ENCODE measurements at places on chromosomes 6 and 20.
A peak's percentile ranks its signal among the peaks of the same experiment; 100 is the strongest.

DNA sequence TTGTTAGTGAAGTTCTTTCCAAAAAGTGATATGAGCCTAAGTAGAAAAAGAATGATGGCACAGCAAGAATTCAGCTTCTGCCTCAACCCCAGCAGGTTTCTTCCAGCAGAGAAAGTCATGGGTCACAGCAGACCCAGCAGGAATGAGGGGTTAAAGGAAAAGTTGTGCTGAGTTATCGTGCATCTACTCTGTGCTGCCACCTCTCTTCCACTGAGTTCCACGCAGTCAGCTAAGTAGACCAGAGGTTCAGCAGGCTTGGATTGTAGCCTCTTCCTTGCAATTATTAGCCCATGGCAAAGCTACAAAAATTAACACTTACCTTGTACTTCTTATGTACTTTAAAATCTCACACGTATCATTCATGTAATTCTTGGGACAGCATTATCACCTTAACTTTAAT lies 510.8 kb downstream of the PTPRT start:
- DNase-seq = no peak

DNA sequence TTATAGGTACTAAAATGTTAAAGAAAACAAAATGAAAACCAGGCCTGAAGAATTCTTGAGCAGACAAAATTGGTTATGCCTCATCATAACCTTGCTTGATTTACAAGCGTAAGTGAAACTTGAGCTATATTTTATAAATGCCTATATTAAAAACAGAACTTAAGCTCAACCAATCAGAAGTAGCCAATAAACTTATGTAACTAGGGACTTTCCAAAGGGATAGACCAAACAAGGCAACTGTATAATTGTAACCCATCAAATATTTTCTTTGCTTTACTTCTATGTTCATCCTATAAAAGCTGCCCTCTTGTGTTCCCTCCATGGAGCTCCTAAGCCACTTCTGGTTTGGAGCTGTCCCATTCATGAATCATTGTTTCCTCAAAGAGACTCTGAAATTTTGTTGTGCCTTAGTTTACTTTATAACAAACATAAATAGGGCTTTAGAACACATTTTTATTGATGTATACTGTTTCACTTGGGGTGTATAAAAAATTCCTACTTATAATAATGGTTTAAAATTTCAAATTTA lies 101.6 kb upstream of the CARMIL1 start:
- no peak for DNase-seq

- DNase-seq = no peak
Measured at GRCh38 chr20:51756653-51757052, 11.5 kb downstream of the ATP9A start.

GRCh38 chr20:535958-536357 lies 7.6 kb downstream of the CSNK2A1 start:
- DNase-seq = no peak

- DNase-seq = peak; percentile 75
Measured at GRCh38 chr20:33663161-33664084, 1.3 kb downstream of the C20orf144 start.

- no peak for DNase-seq
Measured at GRCh38 chr6:130829333-130829910, 2.2 kb downstream of the SMLR1 start.

GRCh38 chr6:11093376-11093625 lies 333 bp upstream of the SMIM13 start:
- no peak for DNase-seq

DNA sequence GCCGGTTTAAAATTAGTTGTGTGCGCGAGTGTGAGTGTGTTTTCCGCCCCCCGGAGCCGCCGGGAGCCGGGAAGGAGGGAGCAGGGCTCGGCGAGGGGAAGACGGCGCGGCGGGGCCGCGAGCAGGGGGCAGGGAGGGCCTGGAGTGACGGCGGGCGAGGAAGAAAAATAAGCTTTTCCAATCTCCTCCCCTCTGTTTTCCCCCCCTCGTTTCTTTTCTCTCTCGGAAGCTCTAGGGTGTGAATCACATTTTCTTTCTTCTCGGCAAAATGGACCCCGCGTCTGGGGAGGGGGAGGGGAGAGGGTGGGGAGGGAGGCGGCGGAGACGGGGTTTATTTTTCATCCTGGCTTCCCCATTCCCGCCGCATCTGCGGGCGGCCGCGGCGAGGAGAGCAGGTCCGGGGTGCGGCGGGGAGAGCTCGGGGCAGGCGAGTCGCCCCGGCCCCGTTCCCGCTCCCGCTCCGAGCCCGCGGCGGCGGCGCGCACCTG lies 881 bp downstream of the BICRAL start:
- DNase-seq = peak; percentile 32

DNA sequence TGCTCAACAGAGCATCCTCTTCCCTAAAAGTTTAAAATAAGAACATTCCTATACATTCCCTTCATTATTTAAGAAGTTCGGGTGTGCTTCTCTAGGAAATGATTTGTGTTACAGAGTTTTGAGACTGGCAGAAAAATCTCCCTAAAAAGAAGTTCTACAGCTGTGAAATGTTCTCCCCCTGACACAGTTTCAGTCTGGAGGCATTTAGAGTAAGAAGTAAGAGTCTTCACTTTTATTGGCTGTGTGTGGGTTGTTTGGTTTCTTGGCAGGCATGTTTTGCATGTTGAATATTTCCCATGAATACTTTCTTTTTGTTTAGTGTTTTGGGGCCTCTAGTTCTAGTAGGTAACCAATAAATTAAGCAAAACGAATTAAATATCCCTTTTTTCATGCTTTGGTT lies 195.9 kb downstream of the TENT5A start:
- no peak for DNase-seq

DNA sequence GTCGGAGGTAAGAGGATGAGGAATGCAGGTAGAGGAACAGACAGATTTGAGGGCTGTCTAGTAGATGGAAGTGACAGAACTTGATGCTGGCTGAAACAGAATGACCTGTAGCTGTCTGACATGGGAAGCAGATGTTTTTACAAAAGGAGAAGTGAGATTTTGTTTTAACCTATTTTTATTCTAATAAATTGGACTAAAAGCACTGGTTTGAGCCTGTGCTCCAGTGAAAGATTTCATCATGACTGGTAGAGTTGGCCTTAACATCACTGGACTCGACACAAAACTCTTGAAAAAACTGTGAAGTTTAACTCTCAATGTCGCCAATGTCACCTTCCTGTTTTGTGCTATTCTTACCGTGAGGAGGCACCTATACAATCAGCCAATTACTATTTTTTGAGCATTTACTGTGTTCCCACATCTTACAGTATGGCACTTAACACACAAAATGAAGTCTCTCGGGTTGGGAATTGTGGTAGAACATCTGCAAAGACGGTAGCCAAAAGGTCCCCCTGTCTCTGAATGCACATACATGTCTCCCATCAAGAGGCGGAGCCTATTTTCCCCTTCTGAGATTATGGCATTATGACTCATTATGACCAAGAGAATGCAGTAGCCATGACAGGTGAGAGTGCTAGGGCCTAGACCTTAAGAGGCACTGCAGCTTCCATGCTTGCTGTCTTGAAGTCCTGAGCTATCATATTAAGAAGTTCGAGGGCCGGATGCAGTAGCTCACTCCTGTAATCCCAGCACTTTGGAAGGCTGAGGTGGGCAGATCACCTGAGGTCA lies 93.2 kb downstream of the FOXF2 start:
- no peak for DNase-seq

- DNase-seq = no peak
Measured at GRCh38 chr20:3209257-3209945, at the start of gene ITPA. ITPA (plus strand) TSS chr20:3209498; CDS start chr20:3209552, 54 bp downstream.

GRCh38 chr6:157715728-157716164 lies 107.3 kb upstream of the SNX9 start:
- DNase-seq = peak; percentile 54

- DNase-seq = no peak
Measured at GRCh38 chr6:42260972-42261371, 43.3 kb upstream of the MRPS10 start.

DNA sequence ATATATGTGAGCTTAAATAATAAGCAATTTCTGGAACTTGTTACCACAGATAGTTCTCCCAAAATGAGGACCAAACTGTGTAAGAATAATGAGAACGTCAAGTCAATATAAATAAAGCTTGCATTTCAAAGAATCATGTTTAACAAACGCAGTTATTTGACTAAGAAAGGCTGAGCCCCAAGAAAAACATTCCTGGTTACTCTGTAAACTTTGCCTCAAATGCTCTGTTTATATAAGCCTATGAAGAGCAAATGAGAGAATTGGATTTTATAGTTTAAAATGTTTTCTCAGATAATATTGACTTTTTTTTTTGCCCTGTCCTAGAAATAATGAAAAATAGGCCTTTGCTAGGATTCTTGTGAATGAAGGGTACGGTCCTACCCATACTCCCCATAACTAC lies 81.3 kb downstream of the C6orf52 start:
- DNase-seq = no peak

GRCh38 chr6:132728616-132729015 lies 14.8 kb upstream of the VNN1 start:
- DNase-seq = no peak

- DNase-seq = no peak
Measured at GRCh38 chr6:168699631-168700295, 258.8 kb downstream of the SMOC2 start.

DNA sequence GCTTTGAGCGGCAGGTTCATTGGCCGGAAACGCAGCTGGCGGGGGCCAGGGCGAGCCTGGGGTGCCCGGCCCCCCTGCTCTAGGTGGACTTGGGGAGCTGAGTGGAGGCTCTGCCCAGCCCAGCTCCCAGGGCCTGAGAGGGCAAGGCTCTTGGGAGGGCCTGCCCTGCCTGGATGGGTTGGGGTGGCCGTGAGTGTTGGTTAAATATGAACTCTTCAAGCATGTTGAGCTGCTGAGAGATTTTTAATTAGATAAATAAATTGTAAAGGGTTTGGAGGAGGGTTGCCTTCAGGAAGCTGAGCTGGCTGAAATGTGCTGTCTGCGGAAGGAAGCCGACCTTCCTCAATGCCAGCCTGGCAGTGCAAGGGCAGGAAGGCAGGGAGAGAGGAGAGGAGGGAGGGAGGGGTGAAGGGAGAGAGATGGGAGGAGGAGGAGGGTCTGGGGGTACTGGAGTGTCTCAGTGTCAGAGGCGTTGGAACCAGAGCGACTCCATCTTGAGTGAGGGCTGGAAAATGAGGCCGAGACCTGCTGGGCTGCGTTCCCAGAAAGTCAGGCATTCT lies 39.4 kb upstream of the PMEPA1 start:
- no peak for DNase-seq

DNA sequence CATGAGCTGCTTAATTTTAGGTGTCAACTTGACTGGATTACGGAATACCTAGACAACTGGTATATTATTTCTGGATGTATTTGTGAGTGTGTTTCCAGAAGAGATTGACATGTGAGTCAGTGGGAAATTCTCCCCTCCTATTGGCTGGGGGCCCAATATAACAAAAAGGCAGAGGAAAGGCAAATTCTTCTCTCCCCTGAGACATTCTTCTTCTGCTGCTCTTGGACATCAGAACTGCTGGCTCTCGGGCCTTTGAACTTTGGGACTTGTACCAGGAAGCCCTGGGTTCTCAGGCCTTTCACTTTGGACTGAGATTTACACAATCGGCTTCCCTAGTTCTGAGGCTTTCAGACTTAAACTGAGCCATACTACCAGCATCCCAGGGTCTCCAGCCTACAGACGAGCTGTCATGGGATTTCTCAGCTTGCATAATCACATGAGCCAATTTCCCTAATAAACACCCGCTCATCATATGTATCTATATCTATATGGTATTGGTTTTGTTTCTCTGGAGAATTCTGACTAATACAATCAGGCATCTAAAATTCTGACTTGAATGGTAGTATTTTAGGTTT lies 7.6 kb upstream of the BTN3A3 start:
- no peak for DNase-seq

- DNase-seq = no peak
Measured at GRCh38 chr20:22901921-22902320, 133.2 kb upstream of the SSTR4 start.

GRCh38 chr20:21511850-21512633 lies 1.8 kb downstream of the NKX2-2 start:
- DNase-seq = no peak

- no peak for DNase-seq
Measured at GRCh38 chr20:20552076-20552475, 160.4 kb downstream of the RALGAPA2 start.

DNA sequence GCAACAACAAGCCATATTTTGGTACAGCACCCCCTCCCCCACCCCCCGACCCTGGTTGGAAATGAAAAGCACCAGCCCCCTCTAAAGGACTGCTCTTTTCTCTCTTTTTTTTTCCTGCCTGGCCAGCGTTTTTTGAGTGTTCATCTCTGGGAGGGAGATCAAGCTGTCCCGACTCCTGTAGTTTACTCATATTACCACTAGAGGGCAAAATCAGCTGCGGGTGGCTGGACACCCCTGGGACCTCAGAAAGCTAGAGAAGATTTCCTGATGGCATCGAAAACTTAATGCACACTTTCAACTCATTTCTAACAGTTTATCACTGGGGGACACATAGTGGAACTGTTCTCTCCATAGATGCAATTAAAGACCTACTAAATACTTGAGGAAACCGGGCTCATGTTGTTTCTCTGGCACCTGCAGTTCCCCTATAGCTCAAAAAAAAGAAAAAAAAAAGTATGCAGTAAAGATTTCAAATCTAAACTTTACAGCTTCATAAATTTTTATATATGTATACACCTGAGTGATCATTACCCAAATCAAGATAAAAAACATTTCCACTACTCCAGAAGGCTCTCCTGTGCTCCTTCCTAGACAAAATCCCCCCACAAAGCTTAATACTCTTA lies 24.4 kb downstream of the CNBD2 start:
- no peak for DNase-seq

- DNase-seq = no peak
Measured at GRCh38 chr6:2940010-2940850, 31.1 kb downstream of the SERPINB6 start.

DNA sequence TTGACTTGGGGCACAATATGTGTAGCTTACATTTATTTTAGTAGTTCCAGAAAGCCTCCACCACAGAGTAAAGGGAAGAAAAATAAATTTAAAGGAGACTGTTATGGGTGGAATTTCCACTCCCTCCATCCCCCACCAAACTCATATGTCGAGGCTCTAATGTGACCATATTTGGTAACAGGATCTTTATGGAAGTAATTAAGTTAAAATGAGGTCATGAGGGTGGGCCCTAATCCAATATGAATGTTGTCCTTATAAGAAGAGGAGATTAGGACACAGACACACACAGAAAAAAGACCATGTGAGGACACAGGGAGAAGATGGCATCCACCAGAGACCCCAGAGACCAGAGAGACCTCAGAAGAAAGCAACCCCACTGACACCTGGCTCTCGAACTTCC lies 189.7 kb downstream of the EDN1 start:
- no peak for DNase-seq
